Activated CD8-positive, alpha-beta T cell treated with anti-CD3 and anti-CD28 coated beads for 36 hours (primary cell): ENCODE measurements at places on chromosomes 1 and 21. TPM values are rescaled to one million over a fixed set of nuclear protein-coding genes. Genes with fewer than 3 reads are reported as not detected.

- DNase-seq, result peak; percentile 19
Measured at GRCh38 chr1:27690183-27690582, 18.2 kb upstream of the IFI6 start.

- DNase-seq, result no peak
Measured at GRCh38 chr21:37699024-37699775, 217.1 kb downstream of the KCNJ6 start.

DNA sequence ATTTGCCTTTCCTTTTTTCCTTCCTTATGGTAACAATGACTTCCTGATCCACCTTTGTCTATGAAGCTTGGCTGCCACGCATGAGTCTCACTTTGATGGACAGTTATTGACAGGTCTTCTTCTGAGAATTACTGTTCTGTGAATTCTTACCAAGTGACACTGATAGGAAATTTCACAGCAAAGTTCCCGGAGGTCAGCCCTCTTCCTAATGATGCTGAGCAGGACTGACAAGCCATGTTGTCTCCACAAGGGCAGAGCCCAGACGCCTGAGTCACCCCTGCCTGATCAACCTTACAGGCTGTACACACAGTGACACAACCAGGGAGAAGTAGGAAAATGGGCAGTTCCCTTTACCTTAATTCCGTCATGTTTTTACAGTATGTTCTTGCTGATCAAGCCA, 44.2 kb downstream of the ZC3H11B start:
- DNase-seq, result no peak

DNA sequence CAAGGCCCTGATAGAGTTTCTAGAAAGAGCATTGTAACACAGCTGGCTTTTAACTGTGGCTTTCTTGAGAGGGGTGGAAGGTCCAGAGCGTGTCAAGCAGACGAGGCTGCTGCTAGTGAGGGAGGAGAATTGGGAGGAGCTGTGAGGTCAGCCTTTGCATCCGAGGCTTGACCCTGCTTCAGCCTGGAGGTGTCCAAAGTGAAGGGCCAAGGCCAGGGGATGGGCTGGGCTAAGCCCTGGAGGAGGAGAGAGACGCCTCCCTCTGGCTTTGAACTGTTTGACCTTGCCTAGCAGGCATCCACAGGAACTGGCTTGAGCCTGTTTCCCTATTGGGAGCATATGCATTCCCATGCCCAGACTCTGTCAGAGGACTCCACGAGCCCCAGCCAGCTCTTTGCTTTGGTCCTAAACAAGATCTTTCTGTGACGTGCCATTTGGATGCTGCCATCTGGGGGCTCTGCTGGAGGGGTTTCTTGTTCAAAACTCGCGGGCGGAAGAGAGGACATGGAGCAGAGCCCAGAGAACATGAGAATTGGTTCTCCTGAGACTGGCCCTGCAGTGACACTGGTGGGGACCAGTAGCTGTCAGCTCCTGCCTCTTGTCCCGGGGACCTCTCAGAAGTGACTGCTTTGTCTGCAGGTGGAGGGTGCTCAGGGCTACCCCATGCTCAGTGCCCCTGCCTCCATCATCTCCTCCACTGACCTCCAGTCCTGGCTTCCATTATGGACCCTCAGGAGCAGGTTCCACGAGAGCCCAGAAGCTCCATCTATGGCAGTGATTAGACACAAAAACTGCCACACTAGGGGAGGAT, 5.5 kb downstream of the ACTRT2 start:
- no peak for DNase-seq

- DNase-seq, result no peak
Measured at GRCh38 chr1:20081353-20081810, 11.4 kb downstream of the PLA2G5 start.

DNA sequence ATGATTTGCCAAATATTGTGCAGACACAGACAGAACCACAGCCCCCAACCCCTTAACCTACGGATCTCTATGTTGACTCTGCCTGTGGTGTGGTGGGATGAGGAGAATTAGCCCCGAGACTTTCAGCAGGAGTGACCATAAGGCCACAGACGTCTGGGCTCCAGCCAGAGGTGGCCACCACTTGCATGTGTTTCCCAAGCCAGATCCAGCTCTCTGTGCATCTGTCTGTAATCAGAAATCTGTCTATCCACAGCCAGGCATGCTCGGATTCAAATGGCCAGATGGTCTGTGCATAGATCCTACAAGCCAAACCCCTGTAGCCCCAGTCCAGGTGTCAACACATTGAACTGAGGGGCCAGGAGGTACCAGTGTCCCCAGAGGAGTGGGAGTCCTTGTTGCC, 140.6 kb downstream of the SYF2 start:
- no peak for DNase-seq

GRCh38 chr1:20008391-20008841, 29.0 kb upstream of the PLA2G2A start:
- no peak for DNase-seq

The DENND2C gene
- 1.5 TPM for total RNA-seq

The VAV3 gene
- 6.2 TPM for total RNA-seq

The DNAJC6 gene
- total RNA-seq, result 2.2 TPM
